ENCODE measurements at places on chromosomes 2 and 18. TPM values are rescaled to one million over a fixed set of nuclear protein-coding genes. Genes with fewer than 3 reads are reported as not detected.

- peak; percentile 37 for DNase-seq
Observed at GRCh38 chr2:162071001-162071400, 3.0 kb downstream of the DPP4 start.

GRCh38 chr2:29273685-29274611 lies 158.7 kb downstream of the CLIP4 start:
- DNase-seq, result no peak

DNA sequence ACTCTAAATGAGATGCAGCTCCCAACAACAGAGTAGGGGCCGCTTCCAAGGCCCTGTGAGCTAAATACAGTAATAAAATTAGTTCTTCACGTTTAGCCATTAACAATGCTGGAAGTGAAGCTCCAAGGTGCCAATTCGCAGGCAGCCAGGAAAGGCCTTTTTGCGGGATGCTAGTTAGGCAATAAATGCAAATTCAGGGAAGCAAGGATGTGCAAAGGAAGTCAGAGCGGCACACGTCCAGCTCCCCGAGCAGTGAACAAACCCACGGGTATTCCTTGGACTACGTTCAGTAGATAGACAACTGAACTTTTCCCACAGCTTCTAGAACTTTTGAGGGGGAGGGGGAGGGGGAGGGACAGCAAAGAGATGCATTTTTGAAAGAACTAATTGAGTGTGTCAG lies 6.9 kb downstream of the ZNF516 start:
- DNase-seq, result no peak

DNA sequence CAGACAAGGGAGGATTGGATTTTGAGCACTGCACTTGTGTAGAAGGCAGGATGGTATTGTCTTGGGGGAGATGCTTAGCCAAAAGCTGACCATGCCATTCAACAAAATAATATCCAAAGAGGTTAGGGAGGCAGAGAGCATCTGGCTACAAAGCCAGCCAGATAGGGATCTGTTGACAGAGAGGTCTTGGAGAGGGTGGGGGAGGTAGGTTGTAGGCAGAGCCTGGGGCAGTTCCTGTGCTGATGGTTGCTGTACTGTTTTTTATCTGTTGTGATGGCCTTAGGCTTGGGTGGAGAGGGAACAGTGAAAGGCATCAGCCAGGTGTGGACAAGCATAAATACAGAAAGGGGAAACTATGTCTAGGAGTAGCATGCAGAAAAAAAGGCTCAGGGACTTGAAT lies 100.9 kb downstream of the AQP4 start:
- no peak for DNase-seq

The PRLH gene
- total RNA-seq, result not detected

- DNase-seq, result no peak
Observed at GRCh38 chr2:88764850-88765153, 73.3 kb downstream of the RPIA start.

The KCNJ3 gene
- total RNA-seq, result not detected

The TEX44 gene
- total RNA-seq, result not detected

GRCh38 chr2:237591141-237591881 lies 777 bp upstream of the RAB17 start:
- no peak for DNase-seq

- no peak for DNase-seq
Observed at GRCh38 chr18:53556450-53556849, 668.0 kb downstream of the MBD2 start.

The OST4 gene
- total RNA-seq, result 569 TPM

The UBE2E3 gene
- total RNA-seq, result 51.9 TPM

- peak; percentile 49 for DNase-seq
Observed at GRCh38 chr2:6977113-6977741, 60.0 kb downstream of the RNF144A start.

The CAD gene
- 69.8 TPM for total RNA-seq

DNA sequence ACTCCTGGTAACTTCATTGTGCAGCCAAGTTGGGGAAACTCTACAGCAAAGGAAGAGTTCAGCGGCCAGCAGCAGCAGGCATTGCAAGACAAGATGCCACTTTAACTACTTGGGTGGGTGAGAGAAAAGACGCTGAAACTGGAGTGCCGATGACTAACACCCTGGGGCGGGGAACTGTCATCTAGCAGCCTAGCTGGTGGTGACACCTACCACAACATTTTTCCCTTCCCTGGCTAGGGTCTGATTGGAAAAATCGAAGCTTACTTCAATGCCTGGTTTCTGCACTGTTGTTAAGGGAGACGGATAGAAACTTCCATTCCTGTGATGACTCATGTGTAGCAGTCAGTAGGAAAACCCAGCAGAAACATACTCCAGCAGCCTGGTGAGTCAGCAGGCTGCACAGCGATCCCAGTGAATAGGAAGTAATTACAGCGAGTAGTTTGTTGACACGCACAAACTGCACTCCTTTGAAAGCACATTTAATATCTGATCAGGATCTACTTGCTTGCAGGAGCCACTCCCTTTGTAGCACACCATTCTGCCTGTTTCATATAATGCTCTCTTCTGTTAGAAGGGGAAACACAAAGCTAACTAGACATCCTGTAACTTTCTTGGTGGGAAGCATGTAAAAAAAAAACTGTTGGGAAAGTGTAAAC lies 62.1 kb upstream of the MAPRE2 start:
- peak; percentile 98 for DNase-seq

DNA sequence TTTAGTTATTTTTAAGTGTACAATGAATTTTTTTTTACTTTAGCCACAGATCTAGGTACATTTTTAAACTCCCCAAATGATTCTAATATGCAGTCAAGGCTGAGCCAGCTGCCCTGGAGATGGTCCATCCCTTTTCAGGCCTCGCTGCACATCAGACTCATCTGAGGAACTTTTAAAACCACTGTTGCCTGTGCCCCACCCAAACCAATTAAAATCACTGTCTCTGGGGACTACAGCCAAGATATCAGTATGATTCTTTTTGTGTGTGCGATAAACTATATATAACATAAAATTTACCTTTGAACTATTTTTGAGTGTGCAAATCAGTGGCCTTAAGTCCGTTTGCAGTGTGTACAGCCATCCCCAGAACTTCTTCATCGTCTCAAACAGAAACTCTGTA lies 9.1 kb upstream of the MALT1 start:
- DNase-seq, result no peak

GRCh38 chr2:232843834-232844233 lies 26.2 kb upstream of the SNORC start:
- no peak for DNase-seq

DNA sequence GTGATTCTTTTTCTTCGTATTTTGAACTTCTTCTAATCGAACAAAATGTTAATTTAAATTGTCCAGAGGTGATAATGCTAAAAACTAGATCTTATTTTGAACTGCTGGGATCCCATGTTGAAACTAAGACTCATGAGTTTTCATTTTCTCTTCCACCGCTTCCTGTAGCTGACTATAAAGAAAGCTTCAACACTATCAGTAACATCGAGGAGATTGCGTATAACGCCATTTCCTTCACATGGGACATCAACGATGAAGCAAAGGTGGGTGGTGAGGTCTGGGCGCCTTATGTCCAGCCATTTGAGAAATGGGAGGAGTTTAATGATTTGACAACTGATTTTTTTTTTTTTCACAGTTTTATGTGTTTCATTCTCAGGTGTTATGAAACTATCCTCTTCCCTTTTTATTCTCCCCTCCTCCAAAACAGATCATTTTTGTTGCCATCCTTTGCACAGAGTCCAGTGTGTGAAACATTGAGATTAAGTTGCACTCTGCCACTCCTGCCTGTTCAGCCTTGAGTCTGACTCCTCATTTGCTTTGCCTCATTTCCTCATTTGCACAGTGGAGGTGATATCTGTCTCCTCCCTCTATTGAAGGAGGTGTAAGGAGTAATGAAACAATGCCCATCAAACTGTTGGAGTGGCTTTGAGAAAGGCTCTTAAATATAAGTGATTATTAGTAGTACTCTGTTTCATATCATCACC lies 13.8 kb downstream of the GRHL1 start:
- DNase-seq, result no peak

- no peak for DNase-seq
Observed at GRCh38 chr2:30287857-30288513, 56.7 kb downstream of the LBH start.

GRCh38 chr2:224331698-224332097 lies 70.2 kb downstream of the FAM124B start:
- DNase-seq, result no peak

The ADRA2B gene
- total RNA-seq, result 0.05 TPM

DNA sequence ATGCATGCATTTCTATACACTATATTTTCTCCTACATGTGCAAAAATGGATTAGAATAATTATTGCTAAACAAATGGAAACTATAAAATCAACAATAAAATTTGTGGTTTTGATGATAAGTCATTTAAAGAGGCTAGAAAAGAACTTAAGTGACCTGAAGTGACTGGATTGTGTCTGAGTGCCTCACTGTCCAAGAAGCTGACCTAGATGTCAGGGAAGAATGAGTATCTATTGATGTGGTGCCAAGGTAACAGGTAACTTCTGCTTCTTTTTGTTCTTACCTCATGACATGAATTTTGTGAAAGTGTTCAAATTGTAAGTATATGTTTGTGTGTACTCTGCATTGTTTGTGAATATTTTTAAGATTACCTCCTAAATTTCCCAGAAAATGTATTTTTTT lies 1623.9 kb upstream of the ACVR2A start:
- DNase-seq, result no peak

The ITGB6 gene
- total RNA-seq, result 0.85 TPM

All from dermis blood vessel endothelial cell (primary cell).